Stimulated activated CD4-positive, alpha-beta T cell treated with anti-CD3 and anti-CD28 coated beads, Interleukin-1b, Interleukin-23, amount 100 ng/mL, for 1 hour (primary cell): ENCODE measurements at places on chromosomes 16 and 17.

GRCh38 chr16:62060089-62060488 lies 23.9 kb upstream of the CDH8 start:
- no peak for DNase-seq

GRCh38 chr17:33980193-33980592 lies 274.9 kb upstream of the CCL2 start:
- no peak for DNase-seq

- peak; percentile 46 for DNase-seq
Measured at GRCh38 chr17:35242158-35242804, 591 bp upstream of the SLFN5 start.

- no peak for DNase-seq
Measured at GRCh38 chr17:3527896-3528295, 29.7 kb downstream of the TRPV3 start.

GRCh38 chr16:56294579-56294978 lies 103.3 kb downstream of the GNAO1 start:
- no peak for DNase-seq

DNA sequence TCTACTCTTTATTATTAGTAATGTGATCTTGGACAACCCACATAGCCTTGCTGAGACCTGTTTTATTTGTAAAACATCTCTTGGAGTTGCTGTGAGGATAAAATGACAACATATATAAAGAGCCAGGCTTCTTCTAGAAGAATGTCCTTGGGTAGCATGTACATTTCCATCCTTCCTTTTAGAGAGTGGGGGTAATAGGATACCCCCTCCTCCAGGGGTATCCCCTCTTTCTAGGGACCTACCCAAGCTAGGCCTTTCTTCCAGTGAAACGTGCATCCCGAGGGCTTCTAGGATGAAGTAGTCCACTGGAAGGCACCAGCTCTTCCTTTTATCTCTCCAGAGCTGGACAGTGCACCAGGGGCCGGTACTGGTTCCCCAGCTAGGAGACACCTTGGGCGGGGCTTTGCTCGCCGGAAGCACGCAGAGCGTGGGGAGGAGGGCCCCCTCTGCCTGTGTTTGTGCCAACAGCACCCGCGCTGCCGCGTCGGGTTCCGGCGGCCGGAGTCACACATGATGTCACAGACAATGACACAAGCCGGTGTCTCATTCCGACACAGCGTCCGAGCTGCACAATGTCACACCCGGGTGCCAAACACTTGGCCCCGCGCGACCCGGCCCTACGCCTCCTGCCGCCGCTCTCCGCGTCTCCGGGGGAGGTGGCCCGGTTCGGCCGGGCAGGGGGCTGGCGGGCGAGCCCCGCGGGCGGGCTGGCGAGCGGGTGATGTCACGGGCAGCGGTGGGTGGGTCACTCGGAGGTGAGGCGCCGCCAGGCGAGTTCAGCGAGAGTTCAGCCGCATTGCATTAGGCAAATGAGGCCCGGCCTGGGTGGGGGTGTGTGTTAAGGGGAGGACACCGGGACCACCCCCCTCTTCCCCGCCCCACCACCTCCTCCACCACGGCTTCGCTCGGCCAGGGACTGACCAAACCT lies 23.4 kb downstream of the GJD3 start:
- DNase-seq: peak; percentile 69

GRCh38 chr17:3838206-3838605 lies 7.8 kb downstream of the NCBP3 start:
- no peak for DNase-seq

DNA sequence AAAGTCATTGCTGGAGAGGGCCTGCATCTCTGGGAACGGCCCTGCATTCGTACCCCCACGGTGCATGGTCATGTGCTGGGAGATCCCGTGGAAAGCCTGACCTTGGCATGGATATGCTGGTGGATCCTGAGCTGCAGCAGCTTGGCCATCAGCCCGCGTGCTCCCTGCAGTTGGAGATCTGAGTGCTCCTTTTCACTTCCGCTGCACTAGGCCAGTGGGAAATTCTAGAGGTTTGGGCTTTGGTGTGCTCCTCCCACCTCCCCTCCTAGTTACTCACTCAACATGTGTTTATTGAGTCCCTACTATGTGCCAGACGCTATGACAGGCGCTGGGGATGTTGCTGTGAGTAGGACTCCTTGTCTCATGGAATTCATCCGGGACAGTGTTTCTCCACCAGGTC lies 91.1 kb downstream of the RGS9 start:
- no peak for DNase-seq

DNA sequence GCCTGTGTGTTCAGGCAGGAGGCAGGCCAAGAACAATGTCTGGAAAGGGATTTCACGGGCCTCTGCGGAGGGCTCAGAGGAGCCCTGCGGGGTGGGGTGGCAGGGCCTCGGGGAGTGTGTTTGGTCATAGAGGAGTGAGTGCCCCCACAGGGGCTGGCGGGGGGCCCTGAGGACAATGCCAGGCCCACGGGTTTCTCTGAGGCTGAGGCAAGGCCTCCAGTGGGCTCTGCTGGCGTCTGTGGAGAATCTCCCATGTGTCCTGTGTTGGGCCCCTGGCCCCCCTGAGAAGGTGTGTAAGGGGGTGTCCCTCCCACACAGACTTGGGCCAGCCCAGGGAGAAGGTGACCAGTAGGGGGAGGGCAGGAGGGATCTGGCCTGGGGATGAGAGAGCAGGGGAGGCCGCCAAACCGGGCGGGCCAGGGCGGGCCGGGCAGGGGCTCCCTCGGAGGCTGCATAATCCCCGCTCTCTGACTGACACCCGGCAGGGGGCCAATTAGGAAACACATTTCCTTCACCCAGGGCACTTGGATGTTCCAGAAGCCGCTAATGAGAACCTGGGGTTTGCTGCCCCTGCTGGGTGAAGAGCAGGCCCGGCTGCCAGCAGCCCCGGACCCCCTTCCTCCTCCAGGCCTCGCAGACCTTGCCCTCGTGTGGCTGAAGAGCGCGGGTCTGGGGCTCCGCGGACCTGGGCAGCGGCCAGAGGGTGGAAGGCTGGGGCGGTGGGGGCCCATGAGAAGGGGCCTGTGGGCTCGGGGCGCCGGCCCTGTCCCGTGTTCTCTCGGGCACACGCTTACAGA lies 204.2 kb downstream of the NTN1 start:
- no peak for DNase-seq

DNA sequence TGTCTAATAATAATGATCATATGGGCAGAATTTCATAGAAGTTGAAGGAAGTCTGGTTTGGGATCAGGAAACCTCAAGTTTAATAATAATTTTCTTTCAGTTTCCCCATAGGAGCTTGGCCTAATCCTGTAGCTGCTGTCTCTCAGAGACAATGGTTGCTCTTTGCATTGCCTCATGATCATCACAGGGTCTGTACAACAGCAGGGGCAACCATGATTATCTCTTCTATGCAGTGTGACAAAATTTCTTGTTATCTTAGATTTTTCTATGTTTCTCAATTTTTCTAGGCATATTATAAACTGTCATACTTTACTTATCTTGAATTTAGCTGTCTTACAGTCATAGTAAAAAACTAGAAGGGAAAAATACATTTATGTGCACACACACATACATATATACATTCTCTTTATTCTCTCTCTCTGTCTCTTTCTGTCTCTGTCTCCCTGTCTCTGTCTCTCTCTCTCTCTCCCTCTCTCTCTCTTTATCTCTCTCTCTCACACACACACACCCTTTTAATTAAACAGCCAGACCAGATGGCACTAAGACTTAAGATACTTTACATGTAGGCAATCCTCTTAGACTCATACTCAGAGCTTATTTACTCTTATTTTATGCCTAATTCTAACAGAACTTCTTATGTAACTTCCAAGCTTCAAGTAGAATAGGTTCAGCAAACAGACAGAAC lies 30.5 kb downstream of the SMIM36 start:
- no peak for DNase-seq

DNA sequence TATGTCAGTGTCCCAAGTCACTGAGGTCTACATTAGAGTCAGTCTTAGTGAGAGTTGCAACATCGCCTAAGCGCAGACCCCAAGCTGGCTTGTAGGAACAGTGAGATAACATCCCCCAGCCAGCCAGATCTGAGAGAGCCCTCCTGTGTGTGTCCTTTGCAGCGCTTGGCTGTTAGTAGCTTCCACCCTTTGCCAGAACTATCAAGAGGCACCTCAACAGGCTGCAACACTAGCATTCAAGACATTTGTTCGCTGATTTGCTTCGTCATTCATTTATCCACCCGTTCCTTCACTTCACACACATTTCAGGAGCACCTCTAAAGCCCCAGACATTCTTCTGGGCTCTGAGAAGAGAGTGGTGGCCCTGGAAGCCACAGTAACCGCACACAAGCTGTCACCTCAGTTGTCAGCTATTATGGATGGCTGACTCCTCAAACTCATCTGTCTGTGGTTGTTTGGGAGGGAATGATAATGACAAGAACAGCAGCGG lies 289.6 kb downstream of the WWOX start:
- no peak for DNase-seq

- DNase-seq: no peak
Measured at GRCh38 chr17:17269926-17270773, 10.9 kb downstream of the COPS3 start.

DNA sequence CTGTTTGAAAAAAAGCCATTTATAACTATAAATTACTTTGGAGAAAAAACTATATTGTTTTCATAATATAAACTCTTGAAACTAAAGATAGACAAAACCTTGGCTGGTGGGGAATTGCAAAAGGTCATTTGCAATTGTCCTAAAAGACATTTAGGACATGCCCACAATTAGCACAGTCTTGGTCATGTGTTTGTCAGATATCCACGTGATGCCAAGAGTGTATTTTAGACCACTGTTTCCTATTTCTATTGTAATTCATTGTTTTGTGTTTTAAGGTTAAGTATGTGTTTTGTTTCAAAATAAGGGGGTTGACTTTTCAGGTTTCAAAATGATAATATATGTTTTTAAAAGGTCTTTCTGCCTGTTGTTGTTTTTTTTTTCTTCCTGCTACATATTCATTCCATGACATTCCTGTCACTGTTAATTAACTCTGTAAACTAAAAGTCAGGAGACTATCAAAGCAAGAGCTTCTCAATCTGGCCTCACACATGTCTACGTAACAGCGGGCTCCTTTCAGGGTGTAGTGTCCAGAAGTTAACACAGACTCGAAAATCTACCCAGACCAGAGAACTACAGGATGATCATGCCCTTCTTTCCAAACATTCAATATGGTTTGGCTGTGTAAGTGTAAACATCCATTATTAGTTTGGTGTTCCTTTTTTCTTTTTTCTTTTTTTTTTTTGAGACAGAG lies 58.7 kb downstream of the COG7 start:
- no peak for DNase-seq

GRCh38 chr17:75701288-75701687 lies 20.0 kb upstream of the ITGB4 start:
- no peak for DNase-seq

- DNase-seq: no peak
Measured at GRCh38 chr16:87432330-87432915, 40.3 kb downstream of the MAP1LC3B start.

DNA sequence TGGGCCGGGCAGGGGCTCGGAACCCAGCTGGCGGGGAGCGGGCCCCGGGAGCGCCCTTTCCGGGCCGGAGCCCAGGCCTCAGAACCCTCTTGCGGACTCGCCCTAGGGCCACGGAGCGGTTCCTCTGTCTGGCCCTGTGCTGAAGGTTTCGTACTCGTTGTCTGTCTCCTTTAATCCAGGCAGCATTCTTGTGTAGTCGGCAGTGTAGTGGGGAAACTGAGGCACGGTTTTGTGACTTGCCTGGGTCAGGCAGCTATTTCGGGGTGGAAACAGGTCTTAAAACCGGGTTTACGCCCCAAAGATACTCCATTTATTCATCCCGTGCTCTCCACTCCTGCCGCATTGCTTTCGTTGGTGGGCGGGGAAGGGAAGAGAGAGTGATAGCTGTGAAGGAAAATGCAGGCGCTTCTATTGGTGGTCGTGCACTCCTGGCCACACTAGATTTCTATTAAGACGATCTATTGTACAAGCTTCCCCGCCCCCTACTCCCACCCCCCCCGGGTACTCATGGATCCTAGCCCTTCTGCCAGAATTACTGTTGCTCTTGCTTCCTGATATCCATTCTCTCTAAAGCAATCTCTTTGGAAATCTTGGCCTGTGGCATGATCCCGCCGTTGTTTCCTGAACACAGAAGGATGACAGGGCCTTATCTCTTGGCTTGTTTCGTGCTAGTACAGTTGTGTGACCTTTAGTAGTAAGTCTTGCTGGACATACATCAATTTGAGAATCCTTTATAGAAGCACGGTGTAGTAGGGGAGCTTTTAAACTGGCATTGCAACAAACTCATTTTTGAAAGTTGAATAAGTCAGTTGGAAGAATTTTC lies 751 bp downstream of the DCAF7 start:
- no peak for DNase-seq

DNA sequence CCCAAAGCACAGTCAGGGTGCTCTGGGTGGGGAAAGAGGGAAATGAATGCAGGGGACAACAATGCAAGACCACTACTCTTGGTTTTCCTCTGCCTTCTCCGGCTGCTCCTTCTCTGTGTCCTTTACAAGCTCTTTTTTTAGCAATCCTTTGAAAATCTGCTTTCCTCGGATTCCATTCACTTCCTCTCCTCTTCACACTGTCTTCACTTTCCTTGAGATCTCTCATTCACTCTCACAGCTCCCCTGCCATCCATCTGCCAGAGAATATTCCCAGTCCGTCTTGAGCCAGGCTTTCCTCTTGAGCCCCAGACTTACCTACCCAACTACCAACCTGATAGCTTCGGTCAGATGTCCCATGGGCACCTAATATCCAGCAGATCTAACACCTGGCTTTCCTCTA lies 11.0 kb upstream of the SPOP start:
- no peak for DNase-seq

GRCh38 chr17:81907219-81908145 lies 3.7 kb downstream of the PCYT2 start:
- DNase-seq: no peak

GRCh38 chr16:38941-39892 lies 14.2 kb downstream of the POLR3K start:
- DNase-seq: no peak

DNA sequence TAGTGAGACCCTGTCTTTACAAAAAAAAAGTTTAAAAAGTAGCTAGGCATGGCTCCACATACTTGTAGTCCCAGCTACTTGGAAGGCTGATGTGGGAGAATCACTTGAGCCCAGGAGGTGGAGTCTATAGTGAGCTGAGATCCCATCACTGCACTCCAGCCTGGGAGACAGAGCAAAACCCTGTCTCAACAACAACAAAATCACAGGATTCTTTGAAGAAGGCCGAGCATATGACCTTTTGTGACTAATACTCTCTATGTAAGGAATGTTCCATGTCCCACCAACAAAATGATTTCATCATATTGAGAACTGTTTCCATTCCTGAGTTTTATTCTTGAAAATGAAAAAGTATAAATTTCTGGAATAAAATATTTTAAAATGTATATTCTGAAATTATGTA lies 58.9 kb upstream of the EFCAB3 start:
- no peak for DNase-seq

GRCh38 chr16:86306011-86306644 lies 204.2 kb upstream of the FOXF1 start:
- DNase-seq: no peak
